Suppressor macrophage treated with lipopolysaccharide for 1 hour (primary cell): ENCODE measurements at places on chromosomes 7 and 10.

DNA sequence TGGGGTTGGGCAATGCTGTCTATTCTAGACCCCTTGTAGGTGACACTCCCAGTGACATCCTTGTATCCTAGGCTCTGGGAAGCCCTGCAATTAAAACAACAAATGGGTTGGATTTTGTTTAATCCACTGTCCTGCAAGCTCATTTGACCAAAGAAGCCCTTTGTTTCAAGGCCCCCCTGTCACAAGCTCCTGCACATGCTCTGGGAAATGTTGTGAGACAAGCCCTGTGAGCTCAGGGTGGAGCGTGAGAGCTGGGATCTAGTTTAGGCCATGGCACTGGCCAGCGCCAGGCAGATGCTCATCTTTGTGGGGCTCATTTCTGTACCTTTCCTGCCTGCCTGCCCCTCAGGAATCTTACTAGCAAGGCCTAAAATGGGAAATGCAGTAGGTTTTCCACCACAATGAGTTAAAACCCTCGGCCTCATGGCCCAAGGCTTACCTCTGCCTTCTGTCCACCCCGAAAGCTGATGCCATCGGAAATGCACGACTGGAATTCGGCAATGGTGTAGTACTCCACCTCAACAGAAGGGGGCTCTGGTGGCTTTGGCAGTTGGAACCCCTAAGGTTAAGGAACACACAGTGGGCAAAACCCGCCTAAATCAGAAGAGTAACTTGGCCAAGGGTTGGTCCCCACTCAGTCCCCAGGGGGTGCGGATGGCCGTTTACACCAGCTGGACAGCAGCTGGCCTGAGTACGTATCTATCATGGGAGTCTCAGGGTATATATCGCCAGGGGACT lies 112.0 kb downstream of the NEURL1 start:
- peak; percentile 66 for DNase-seq

DNA sequence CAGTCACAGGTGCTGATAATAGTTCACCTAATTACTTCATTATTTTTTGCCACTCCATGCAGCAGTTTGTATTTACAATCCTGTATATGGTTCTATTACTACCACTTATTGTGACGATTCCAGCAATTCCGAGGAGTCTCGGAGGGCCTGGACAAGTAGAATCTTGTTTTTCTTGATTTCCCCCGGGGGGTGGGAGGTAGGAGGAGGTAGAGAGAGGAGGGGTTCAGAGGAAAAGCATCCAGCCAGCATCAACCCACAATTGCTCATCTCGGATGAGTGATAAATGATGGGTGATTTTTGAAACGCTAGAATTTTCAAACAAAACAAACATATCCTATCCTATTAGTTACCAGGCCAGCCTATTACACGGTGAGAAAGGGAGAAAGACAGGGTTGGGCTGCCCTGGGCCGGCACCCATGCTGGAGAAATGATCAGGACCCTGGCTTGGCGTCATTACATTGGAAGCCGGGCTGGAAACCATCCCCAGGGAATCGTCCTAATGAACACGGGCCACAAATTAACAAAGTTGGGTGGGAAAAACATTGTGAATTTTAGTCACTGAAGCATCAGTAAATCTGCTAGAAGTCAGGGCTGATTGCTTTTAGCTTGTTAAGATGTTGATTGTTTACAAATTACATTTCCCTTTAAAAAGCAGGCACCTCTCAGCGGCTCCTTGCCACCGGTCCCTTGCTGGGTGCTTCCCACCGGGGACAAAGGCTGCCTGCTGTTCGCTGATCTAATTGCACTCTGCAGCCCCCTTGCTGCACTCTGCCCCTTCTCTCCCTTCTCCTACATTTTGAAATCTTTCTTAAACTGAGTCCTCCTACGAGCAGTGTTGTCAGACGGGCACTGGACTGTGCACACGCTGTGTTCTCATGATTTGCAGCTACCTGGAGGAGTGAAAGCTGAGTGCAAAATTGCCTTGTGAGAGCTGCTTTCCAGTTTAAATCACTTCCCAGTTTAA lies 95.5 kb downstream of the FAM204A start:
- DNase-seq: no peak

DNA sequence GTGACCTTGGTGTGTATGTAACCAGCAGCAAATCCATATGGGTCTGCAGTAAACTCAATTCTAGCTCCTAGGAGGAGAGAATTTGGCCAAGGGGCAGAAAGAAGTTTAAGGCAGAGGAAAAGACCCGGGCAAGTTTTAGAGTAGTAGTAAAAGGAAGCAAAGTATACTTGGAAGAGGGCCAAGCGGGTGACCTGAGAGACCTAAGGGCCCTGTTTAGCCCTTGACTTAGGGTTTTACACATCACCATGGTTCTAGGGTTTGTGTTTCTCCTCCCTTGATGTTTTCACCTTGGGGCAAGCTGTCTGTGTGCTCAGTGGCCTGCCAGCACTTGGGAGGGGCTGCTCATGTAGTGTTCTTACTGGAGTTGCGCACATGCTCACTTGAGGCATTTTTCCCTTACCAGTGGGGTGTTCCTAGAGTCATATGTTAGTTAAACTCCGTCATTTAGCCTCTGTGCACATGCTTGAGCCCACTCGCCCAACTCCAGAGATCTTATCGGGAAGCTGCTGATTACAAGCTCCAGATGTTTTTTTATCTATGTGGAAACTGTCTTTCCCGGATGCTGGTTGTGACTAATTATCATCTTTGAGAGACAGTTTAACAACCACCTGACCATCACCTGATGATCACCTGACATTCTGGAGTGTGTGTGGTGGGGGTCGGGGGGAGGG lies 137.6 kb upstream of the PRSS1 start:
- DNase-seq: no peak

GRCh38 chr7:77716804-77717203 lies 20.5 kb downstream of the RSBN1L start:
- DNase-seq: no peak

DNA sequence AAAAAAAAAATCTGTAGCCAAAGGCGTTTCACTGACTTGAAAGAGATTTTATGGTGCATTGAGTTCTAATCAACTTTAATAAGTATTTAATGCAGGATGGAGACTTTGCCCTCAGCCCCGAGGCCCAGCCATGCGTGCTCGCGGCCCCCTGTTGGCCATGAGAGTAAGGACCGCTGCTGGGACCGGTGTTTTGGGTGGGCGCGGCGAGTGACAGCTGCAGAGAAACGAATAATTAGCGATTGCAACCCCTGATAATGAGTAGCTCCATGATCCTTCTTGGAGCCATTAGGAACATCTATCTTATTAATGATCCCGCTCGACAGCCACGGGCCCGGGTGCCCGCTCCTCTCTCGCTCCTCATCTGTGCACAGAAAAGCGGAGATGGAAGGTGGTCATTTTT lies 347.4 kb downstream of the RPS24 start:
- DNase-seq: no peak

DNA sequence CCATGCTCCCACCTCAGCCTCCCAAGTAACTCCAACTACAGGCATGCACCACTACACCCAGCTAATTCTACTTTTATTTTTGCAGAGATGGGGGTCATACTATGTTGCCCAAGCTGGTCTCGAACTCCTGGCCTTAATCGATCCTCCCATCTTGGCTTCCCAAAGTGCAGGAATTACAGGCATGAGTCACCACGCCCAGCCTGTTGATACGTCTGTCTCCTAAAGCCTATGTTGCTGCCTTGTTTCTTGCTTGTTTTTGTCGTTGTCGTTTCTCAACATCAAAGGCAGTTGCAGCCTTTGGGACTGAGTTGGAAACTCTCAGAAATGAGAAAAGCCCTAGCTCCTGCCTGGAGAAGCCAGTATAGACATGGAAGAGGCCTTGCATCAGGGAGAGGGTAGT lies 49.9 kb downstream of the SORBS1 start:
- DNase-seq: no peak

DNA sequence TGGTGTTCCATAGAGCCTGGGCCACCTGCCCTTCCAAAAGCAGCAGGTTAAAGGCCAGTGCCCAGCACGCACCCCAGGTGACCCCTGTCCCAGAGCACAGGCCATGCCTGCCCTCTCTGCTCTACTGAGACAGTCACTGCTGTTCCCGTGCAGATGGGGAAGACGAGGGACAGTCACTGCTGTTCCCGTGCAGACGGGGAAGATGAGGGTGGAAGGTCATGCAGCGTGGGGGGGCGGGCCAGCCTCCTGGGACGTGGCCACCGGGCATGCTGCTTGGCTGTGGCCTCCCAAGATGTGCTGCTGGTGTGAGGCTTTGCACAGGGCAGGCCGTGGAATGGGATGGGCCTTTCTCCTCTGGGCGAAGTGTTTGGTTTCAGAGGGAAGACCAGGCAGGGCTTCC lies 18.4 kb downstream of the LRRC27 start:
- DNase-seq: no peak

- DNase-seq: no peak
Observed at GRCh38 chr7:127844707-127845331, 186.4 kb downstream of the LRRC4 start.

GRCh38 chr7:73960548-73960947 lies 67.4 kb upstream of the ELN start:
- no peak for DNase-seq
